Kasumi-1 (cell line): ENCODE measurements at places on chromosomes 11 and 22.

- no peak for DNase-seq
These were observed 44.8 kb upstream of the ISX start for GRCh38 chr22:35021161-35021560.

GRCh38 chr11:19746086-19746485 is 33.4 kb downstream of the NAV2 start:
- no peak for DNase-seq

DNA sequence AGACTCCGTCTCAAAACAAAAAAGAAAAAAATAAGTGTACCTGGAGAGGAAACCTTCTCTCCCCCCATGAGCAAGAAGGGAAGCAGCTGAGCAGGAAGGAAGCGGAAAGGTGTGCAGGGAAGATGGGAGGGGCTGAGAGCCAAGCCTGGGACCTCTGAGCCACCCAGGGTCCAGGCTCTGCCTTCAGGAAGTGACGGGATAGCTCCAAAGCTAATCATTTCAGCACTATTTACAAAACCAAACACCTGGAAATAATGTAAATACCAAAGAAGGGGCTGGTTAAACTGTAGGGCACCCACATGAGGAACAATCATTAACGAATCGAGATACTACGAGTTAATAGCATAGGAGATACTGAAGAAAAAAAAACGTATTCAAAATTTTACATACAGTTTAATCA is 27.9 kb downstream of the ARRB1 start:
- no peak for DNase-seq

DNA sequence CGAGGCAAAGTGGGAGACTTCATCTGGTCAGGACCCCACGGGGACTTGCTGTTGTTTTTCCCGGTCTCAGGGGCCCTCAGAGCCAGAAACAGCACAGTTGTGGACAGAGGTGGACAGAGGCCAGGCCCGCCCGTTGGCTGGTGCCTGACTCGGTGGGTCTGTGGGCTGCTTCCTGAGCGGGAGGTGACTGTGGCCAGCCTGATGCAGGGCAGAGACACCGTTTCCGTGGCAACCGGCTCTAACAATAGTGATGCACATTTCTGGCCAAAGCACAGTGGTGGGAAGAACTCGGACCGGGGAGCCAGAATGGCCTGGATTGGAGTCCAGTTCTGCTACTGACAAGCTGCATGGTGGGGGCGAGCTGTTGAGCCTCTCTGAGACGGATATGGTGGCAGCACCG is 58.7 kb upstream of the ATXN10 start:
- DNase-seq, result no peak

- DNase-seq, result no peak
These were observed 33.4 kb downstream of the MN1 start for GRCh38 chr22:27768027-27768653.

GRCh38 chr11:134086376-134086775 is 17.5 kb downstream of the JAM3 start:
- no peak for DNase-seq

GRCh38 chr11:92865352-92865751 is 104.1 kb upstream of the MTNR1B start:
- DNase-seq, result no peak

DNA sequence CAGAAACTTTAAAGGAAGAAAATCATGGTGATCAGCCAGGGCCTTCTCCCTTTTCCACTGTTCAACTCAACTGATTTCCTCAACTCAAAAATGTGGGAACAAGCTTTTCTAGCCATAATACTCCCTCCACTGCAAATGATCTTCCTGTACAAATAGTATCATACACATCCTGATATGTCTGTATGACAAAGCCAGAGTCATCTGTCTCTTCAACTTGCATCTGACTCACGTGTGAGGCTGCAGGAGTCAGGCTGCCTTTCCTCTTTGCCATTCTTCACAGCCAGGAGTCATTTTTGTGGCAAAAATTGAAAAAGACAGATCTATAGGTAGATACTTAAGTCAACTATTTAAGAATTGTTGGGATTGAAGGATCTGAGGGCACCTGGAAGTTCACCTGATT is 13.3 kb downstream of the PATZ1 start:
- DNase-seq, result no peak
